ENCODE measurements at places on chromosomes 12 and 14. TPM values are rescaled to one million over a fixed set of nuclear protein-coding genes. Genes with fewer than 3 reads are reported as not detected.

DNA sequence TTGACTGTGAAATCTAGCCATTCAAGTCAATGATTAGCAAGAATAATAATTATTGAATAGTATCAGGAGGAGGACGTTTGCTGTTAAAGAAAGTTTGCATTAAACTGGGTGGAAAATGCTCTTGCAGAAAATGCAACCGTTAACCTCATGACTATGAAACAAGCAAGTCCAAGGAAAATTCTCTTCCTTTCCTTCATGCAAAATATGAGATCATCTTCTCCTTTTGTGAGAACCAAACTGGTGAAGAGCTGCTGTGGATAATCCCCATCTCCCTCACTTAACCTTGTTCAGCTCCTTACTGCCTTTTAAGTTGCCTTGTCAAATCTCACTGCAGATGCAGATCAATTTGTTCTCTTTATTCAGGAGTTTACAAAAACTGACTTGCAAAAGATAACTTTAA is 142.5 kb downstream of the BCAT1 start:
- no peaks in the 10 kb centered on the region for H3K36me3 ChIP-seq
- no peak overlapping the region for H3K4me3 ChIP-seq
- no peaks in the 10 kb centered on the region for H3K27me3 ChIP-seq
- no peaks in the 10 kb centered on the region for H3K4me1 ChIP-seq

DNA sequence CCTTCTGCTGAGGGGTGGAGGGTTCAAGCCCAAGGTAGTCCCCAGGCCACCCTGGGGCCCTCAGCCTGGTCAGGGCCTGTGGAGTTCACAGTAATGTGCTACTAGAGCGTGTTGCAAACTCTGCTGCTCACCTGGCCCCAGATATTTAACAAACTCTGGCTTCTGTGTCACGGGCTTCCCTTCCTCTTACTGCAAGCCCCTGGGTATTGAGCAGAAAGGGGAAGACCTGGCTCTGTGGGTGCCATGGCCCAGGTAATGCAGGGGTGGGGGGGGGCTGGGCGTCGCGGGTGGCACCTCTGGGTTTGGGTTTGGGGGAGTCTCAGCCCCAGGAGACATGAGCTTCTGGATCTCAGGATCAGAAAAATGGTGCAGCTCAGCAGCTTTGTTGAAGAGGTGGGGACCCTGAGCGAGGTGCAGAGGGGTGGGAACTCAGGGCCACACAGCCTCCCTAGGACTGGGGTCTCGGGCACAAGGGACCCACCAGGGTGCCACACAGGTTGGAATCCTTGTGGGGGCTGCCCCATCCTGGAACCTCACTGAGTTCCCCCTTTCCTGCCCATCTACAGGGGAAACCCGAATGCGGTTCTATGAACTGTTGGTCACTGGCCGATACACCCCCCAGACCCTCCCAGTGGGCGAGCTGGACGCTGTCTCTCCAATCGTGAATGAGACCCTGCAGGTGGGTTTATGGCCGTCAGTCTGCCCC is 4.0 kb downstream of the SETD1B start:
- peaks cover 21% of the 10 kb centered on the region for H3K4me1 ChIP-seq
- H3K36me3 ChIP-seq = no peaks in the 10 kb centered on the region
- H3K27ac ChIP-seq = no peak overlapping the region
- H3K27me3 ChIP-seq = no peaks in the 10 kb centered on the region
- DNase-seq = no peak

GRCh38 chr12:108099073-108099472 is 30.0 kb upstream of the WSCD2 start:
- H3K4me1 ChIP-seq = no peaks in the 10 kb centered on the region
- peaks cover 5% of the 10 kb centered on the region for H3K27me3 ChIP-seq
- DNase-seq = peak; percentile 14
- no peak overlapping the region for H3K4me3 ChIP-seq
- no peak overlapping the region for H3K27ac ChIP-seq

GRCh38 chr14:77131871-77132486 is 9.6 kb downstream of the ZDHHC22 start:
- no peak overlapping the region for H3K4me3 ChIP-seq
- no peaks in the 10 kb centered on the region for H3K36me3 ChIP-seq
- H3K27me3 ChIP-seq = peaks cover 16% of the 10 kb centered on the region
- no peak overlapping the region for H3K27ac ChIP-seq

DNA sequence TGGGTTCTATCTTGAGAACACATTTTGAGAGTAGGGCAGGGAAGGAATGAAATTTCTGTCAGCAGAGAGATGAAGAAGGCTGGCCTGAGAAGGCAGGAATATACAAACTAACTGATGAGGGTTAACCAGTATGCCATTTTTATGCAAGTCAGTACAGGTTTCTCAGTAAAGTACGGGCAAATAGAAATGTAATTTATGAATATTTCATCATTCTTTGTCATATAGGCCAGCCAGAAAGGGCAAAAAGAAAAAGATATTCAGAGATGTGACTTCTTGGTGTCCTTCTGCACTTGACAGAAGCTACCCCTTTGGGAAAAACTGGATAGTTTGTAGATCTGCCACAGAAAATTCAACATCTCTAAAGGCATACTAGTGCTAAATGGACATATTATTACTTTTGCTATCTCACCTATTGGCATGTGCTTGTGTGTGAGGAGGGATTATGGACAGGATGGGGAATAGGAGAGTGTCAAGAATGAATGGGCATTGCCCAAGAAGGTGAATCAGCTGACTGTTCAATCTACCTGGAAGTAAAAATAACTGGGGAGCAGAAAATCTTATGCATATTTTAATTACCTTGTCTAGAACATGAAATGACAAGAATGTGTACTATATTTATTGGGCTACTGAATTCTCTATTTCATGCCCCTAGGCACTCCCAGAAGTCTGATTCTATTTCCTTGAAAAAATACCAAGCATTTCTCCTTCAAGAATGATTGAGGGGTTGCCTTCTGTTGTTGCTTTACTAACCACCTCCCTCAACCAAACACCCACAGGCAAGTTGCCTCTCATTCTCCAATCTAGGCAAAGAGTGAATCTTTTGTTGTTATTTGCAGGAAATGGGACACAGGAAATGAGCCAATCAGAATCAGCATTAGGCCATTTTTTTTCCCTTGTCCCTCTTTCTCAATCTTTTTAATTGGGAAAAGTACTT is 175.1 kb upstream of the SLC38A2 start:
- H3K27me3 ChIP-seq = no peaks in the 10 kb centered on the region
- H3K27ac ChIP-seq = no peak overlapping the region

DNA sequence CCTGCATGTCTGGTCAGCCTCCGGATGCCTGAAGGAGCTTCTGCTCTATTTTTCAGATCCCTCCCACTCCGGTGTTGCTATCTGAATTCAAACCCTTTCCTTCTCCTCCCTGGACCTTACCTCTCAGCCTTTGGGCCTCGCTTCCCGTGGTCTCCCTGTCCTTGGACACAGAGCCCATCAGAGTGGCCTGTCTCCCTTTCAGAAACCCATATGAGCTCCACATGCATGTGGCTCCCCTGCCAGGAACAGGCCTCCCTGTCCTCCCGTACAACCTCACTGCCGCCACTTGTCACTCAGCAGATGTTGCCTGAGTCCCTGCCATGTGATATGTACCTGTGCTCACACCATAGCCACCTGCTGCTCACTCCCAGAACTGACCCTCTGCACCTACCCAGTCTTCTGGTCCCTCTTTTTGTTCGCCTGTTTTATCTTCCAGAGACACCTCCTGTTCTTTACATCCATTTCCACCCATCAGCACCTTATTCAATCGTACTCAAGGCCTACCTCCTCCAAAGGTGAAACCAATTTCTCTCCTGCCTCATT is 182.5 kb downstream of the ZFP36L1 start:
- DNase-seq = no peak
- peaks cover 20% of the 10 kb centered on the region for H3K4me1 ChIP-seq
- no peak overlapping the region for H3K27ac ChIP-seq
- no peaks in the 10 kb centered on the region for H3K27me3 ChIP-seq
- no peaks in the 10 kb centered on the region for H3K36me3 ChIP-seq

The NYNRIN gene
- total RNA-seq = 16.1 TPM

DNA sequence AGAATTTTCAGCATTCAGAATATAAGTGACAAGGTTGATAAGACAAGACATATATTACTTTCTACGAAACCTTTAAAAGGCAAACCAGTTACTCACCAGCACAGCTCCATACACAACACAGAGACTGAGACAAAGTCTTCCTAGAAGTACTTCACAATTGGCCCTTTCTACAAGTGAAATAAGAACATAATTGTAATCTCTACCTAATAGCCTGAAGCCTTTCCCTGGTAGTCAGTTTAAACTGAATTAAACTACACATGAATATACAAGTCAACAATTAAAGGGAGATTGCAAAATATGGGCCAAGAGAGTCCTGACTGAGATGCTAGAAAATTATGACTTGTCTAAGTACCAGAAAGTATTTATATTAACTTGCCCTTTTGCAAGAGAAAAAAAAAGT is 95.9 kb downstream of the PUS7L start:
- DNase-seq = no peak
- H3K4me3 ChIP-seq = no peak overlapping the region
- H3K36me3 ChIP-seq = no peaks in the 10 kb centered on the region
- H3K27ac ChIP-seq = no peak overlapping the region
- peaks cover 6% of the 10 kb centered on the region for H3K4me1 ChIP-seq

The EML1 gene
- total RNA-seq = 31.8 TPM

GRCh38 chr12:132813443-132813842 is 15.2 kb downstream of the GOLGA3 start:
- H3K4me3 ChIP-seq = no peak overlapping the region
- H3K27ac ChIP-seq = no peak overlapping the region

The KLHL33 gene
- total RNA-seq = 0.25 TPM

DNA sequence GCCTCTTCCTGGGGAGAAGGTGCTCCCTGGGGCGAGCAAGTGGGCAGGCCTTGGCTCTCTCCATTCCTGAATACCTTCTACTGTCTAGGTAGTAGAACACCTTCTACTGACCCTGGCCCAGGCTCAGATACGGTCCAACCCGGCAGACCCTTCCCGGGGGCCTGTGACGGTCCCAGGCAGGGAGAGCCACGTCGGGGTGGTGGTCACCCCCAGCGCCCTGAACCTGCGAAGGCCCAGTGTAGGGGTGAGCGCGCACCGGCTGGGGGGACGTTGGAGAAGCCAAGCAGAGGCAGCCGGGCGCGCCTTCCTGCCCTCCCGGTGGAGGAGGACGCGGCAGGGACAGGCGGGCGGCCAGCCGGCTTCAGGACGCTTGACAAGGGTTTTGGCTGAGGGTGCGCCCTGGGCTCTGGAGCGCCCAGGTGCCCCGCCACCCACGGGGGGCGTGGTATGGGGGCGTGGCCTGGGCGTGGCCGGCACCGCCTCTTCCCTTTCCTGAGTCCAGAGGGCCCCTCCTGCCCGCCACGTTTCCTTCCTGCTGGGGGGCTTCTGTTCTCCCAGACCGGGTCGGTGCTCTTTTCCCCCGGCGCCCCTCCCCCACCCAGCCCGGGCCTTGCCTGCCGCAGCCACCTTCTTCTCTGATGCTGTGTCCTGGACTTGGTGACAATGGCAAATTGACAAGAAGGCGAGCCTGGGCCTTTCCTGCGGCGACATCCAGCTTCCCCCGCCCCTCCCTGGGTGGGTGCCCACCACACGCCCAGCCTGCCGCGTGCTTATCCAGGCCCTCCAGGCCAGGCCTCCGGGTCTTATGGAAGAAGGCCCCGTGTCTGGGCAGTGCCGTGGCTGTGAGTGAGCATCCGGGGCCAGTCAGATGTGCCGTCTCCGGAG is 24.5 kb upstream of the PPP1R13B start:
- H3K27ac ChIP-seq = peak overlapping the region; percentile 47
- DNase-seq = peak; percentile 70
- H3K4me3 ChIP-seq = peak overlapping the region; percentile 16
- no peaks in the 10 kb centered on the region for H3K36me3 ChIP-seq
- no peaks in the 10 kb centered on the region for H3K27me3 ChIP-seq

The TTC6 gene
- 34.4 TPM for total RNA-seq

The HHIPL1 gene
- total RNA-seq = 1.7 TPM

GRCh38 chr14:96126783-96127271 is 77.8 kb upstream of the BDKRB2 start:
- no peak overlapping the region for H3K27ac ChIP-seq
- no peaks in the 10 kb centered on the region for H3K36me3 ChIP-seq
- H3K4me1 ChIP-seq = no peaks in the 10 kb centered on the region
- no peak for DNase-seq
- H3K27me3 ChIP-seq = no peaks in the 10 kb centered on the region
- H3K4me3 ChIP-seq = no peak overlapping the region

DNA sequence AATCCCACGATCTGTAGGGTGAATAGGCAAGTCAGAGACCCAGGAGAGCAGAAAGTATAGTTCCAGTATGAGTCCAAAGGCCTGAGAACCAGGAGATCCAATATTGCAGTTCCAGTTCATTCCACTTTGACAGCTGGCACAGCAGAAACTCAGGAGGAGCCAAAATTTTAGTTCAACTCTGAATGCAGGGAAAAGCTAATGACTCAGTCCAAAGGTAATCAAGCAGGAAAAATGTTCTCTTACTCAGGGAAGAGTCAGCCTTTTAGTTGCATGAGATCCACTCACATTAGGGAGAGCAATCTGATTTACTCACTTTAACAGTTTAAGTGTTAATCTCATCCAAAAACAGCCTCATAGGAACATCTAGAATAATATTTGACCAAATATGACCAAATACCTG is 130.2 kb upstream of the LRFN5 start:
- no peaks in the 10 kb centered on the region for H3K27me3 ChIP-seq
- no peak overlapping the region for H3K27ac ChIP-seq
- no peaks in the 10 kb centered on the region for H3K36me3 ChIP-seq
- H3K4me1 ChIP-seq = no peaks in the 10 kb centered on the region
- no peak overlapping the region for H3K4me3 ChIP-seq
- no peak for DNase-seq

DNA sequence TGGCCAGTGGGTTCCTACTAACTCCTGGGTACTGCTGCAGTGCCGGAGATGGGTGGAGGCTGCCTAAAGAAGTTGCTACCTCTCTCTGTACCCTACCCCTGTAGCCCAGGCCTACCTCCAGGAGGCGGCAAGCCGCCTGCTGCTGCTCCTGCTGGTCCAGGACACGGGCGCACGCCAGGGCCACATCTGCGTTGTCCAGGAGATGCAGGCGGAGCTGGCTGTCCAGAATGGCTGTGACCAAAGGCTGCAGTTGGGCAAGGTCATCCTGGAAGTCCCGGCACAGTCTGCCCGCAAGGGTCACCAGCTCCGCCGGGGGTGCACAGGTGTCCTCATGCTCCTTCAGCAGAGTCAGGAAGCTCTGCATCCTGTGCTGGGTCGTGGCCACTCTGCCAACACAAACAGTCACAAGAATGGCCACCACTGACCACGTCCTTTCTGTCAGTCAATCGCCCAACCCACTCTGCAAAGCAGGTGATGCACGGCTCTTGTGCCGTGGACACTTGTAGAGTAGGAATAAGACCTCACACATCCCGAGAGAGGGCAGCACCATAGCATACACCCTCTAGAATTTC is 1.6 kb downstream of the ANHX start:
- no peak for DNase-seq
- peaks cover 7% of the 10 kb centered on the region for H3K27me3 ChIP-seq
- no peak overlapping the region for H3K4me3 ChIP-seq
- H3K4me1 ChIP-seq = no peaks in the 10 kb centered on the region
- no peaks in the 10 kb centered on the region for H3K36me3 ChIP-seq
- no peak overlapping the region for H3K27ac ChIP-seq

GRCh38 chr14:94868772-94869072 is 98.8 kb upstream of the GSC start:
- no peaks in the 10 kb centered on the region for H3K4me1 ChIP-seq
- no peak for DNase-seq
- H3K4me3 ChIP-seq = no peak overlapping the region
- peaks cover 3% of the 10 kb centered on the region for H3K27me3 ChIP-seq
- H3K27ac ChIP-seq = no peak overlapping the region

GRCh38 chr12:78164154-78164553 is 333.5 kb downstream of the NAV3 start:
- no peak for DNase-seq
- H3K4me3 ChIP-seq = no peak overlapping the region
- no peaks in the 10 kb centered on the region for H3K36me3 ChIP-seq
- no peak overlapping the region for H3K27ac ChIP-seq
- no peaks in the 10 kb centered on the region for H3K4me1 ChIP-seq

Data from lung (tissue), 17 donors.